Activated CD4-positive, alpha-beta memory T cell treated with anti-CD3 and anti-CD28 coated beads, Interleukin-2, amount 10 ng/mL, durations not matched to agents 7 days and 5 days (primary cell): ENCODE measurements at places on chromosomes 7 and 10. TPM values are rescaled to one million over a fixed set of nuclear protein-coding genes. Genes with fewer than 3 reads are reported as not detected.

Gene SLF2
- total RNA-seq = 34.9 TPM

Gene OPN4
- total RNA-seq = not detected

Gene MRPS24
- 74.6 TPM for total RNA-seq

Gene PAPOLB
- not detected for total RNA-seq

Gene ITPRID1
- not detected for total RNA-seq

DNA sequence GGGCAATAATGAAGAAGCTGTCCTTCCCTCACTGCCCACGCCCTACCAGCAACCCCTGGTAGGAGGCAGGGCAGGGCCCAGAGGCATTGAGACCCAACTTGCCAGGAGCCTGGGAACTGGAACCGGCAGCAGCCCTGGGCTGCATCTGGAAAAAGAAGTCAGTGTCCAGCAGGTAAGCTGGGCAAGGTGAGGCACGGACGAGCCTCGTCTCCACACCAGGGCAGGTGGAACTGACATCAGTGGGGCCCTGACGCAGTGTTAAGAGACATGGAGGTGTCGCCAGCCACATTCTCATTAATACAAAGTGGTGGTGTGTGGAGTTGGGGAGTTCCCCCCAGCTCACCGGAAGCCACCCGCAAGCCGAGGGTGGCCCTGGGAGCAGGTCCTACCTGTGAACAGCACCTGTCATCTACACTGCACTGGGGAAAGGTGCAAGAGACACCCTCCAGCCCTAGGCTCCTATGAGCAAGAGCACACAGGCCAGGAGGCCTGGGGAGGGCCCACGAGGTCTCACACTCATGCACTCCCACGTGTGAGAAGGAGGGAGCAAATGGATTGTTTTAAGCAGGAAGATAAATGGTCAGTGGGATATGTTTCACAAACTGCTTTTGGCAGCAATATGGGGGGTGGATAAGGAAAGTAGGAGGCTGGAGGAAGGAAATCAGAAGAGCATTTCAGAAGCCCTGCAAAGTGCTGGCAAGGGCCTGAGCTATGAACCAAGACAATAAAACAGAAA, 53.6 kb downstream of the COBL start:
- H3K36me3 ChIP-seq = no peaks in the 10 kb centered on the region
- peaks cover 2% of the 10 kb centered on the region for H3K27me3 ChIP-seq
- DNase-seq = no peak
- H3K27ac ChIP-seq = no peak overlapping the region

DNA sequence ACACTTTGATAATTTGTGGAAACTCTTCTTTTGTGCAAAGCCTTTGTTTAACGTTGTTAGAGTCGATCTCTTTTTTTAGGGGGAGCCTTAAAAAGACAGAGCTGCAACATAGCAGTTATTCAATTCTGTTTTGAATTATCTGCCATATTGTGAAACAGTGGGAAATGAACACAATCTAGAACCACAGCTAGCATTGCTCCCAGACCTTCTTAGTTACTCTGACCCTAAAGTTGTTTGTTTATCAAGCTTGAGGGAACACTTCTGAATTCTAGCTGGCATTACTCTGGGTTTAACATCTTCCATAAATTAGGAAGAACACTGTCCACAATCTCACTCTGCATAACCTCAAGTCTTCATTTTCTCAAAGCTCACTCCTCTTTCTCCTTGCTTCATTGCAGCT, 217.7 kb downstream of the PRKG1 start:
- no peak overlapping the region for H3K4me3 ChIP-seq
- H3K27ac ChIP-seq = no peak overlapping the region
- H3K27me3 ChIP-seq = no peaks in the 10 kb centered on the region
- no peaks in the 10 kb centered on the region for H3K36me3 ChIP-seq
- no peaks in the 10 kb centered on the region for H3K4me1 ChIP-seq

DNA sequence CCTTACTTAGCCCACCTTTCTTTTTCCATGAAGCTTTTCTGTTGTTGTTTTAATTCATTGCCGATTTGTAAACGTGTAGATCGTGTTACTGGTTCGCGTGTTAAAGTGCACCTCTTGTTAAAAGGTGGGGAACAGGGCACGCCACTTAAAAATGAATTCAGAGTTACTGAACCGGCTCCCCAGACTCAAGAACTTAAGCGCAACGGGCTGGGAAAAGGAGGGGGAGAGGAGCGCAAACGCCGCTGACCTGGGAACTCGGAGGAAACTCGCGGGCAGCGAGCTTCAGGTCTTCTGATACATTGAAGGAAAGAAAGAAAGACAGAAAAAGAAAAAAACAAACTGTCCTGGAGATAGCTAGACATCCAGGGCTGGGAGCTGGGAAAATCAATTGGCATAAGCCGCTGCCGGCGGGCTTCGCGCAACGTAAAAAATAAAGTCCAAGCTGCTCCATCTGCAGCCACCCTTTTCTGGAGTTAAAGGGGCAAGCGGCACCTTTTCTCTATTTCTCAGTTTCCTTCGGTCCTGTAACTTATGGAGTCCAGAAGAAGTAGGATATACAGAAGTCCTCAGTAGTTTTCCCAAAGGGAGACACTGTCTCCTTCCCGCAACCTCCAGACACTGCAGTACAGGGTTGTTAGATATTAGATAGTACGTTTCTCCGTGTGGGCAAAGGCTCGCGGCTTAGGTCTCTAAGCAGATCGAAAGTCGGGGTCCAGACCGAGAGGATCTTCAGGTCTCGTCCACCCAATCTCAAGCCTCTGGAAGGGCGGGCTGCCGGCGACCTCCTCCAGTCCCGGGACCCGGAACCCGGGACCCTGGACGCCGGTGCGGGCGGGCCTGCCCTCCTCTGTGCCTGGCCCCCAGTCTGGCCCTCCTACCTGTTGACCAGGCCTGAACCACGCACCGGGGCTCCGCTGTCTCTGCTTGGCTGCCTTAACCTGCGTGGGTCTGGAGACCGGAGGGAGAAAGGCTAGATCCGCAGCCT, 1.8 kb upstream of the DLX6 start:
- peaks cover 4% of the 10 kb centered on the region for H3K36me3 ChIP-seq
- peaks cover 84% of the 10 kb centered on the region for H3K27me3 ChIP-seq
- H3K4me1 ChIP-seq = peaks cover 9% of the 10 kb centered on the region
- no peak for DNase-seq
- H3K4me3 ChIP-seq = no peak overlapping the region
- H3K27ac ChIP-seq = no peak overlapping the region

DNA sequence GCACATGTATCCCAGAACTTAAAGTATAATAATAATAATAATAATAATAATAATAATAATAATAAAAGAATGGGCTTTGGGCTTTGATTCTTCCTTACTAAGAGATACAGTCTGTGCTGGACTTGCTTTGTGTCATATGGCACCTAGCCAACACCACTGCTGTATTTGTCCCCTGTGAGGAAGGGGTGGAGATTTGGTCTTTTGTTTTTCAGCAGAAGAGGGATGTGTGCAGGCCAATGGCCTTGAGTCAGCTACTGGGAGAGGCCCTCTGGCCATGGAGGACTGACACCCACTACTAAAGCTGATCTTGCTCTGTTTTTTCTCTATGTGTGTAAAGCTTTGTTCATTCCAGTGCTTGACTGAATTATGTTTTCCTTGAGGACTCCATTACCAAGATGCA, 573.0 kb upstream of the PCDH15 start:
- no peak for DNase-seq
- no peaks in the 10 kb centered on the region for H3K36me3 ChIP-seq
- no peaks in the 10 kb centered on the region for H3K4me1 ChIP-seq
- no peak overlapping the region for H3K27ac ChIP-seq
- H3K4me3 ChIP-seq = no peak overlapping the region
- H3K27me3 ChIP-seq = no peaks in the 10 kb centered on the region

DNA sequence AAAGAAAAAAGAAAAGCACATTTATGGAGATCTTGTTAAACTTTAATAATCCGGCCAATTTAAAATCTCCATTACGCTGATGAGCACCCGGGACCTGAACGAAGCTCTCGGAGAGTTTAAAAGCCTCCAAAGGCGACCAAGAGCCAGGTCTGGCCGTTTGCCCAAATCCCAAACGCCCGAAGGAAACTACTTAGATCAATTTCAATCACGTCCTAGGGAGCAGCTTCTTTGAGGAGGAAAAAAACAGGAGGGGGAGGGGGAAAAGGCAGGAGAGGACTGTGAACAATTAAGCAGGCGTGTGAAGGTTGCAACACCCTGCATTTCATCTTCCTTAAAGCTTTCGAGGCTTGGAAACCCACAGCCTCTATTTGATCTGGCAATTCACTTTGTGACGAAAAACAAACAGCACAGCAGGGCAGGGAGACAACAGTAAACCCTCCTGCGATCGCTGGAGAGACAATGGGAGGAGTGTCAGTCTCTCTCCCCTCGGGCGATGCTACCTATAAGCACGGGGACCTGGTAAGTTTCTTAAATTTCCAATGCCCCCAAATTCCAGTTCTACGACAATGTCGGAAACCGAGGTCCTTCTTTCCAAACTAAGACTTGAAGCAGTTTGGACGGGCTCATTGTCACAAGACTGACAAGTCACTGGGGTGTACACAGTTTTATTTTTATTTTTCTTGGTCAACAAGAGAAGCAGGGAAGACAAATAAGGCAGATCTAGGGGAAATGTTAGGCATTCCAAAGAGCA, 1.2 kb downstream of the KLF6 start:
- H3K27me3 ChIP-seq = no peaks in the 10 kb centered on the region
- peak overlapping the region; percentile 98 for H3K27ac ChIP-seq
- peak overlapping the region; percentile 97 for H3K4me3 ChIP-seq
- peaks cover 66% of the 10 kb centered on the region for H3K36me3 ChIP-seq

DNA sequence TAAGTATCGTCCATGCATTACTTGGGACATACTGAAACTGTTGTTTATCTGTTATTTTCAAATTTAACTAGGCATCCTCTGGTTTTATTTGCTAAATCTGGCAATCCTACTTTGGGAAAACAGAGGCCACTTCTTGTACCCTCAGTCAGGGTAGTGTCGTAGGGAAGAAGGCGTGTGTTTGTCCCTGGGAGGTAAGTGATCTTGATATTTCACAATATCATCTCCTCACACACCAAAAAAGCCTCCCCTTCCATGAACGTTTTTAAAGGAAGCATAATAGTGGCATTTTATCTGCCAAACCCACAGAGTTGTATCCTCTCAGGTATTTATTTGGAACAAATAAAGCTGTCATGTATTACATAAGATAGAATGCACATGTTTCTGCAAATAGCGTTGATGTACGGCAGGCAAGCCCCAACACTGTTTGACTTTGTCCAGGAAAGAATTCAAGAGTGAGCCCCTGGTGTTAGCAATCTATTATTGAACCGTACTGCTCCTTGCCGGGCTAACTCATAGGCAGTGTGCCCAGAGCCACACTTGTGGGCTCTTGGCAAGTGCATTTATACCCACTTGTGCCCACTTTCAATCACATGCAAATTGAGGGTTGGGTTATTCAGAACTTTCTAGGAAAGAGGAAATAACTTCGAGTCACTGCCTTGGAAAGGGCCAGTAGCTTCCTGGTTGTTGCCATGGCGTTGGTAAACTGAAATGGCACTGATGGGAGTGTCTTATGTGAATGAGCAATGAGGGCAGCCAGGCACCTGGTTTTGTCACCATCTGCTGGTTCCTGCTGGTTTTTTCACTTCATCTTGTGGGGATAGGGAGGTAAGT, 266.0 kb downstream of the USP6NL start:
- peaks cover 4% of the 10 kb centered on the region for H3K27me3 ChIP-seq
- no peaks in the 10 kb centered on the region for H3K36me3 ChIP-seq
- peaks cover 7% of the 10 kb centered on the region for H3K4me1 ChIP-seq
- H3K27ac ChIP-seq = no peak overlapping the region
- DNase-seq = no peak
- H3K4me3 ChIP-seq = no peak overlapping the region
